Hematopoietic multipotent progenitor cell treated with erythropoietin and hydrocortisone succinate and interleukin-3 and kit ligand, for 4 days (in vitro differentiated cells): ENCODE measurements at places on chromosomes 13 and 19.

DNA sequence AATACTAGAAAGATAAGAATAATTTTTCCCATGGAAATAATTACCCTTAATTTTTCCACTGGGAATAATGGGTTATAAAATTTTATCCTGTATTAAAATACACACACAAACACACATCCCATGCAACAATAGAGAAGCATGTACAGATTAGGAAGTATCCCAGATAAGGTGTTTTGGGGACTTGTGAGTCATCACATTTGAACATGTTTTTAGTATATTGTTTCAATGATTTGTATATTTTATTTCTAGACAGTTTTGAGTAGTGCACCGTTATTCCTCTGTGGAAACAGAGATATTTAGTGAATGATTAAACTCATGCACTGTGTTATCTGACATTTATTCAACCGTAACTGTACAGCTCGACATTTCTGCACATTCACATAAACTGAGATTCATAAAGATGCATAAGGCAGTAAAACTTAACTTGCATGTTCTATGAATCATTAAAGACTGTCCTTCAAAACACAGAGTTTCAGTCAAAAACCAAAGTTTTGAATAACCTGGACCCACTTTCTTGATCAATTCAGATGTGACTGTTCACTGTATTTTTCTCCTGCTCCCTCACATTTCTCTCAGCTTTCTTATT is 30.1 kb downstream of the KLF12 start:
- no peak for DNase-seq

- DNase-seq = no peak
These were observed 361.8 kb downstream of the ZNF536 start for GRCh38 chr19:30733826-30734550.

DNA sequence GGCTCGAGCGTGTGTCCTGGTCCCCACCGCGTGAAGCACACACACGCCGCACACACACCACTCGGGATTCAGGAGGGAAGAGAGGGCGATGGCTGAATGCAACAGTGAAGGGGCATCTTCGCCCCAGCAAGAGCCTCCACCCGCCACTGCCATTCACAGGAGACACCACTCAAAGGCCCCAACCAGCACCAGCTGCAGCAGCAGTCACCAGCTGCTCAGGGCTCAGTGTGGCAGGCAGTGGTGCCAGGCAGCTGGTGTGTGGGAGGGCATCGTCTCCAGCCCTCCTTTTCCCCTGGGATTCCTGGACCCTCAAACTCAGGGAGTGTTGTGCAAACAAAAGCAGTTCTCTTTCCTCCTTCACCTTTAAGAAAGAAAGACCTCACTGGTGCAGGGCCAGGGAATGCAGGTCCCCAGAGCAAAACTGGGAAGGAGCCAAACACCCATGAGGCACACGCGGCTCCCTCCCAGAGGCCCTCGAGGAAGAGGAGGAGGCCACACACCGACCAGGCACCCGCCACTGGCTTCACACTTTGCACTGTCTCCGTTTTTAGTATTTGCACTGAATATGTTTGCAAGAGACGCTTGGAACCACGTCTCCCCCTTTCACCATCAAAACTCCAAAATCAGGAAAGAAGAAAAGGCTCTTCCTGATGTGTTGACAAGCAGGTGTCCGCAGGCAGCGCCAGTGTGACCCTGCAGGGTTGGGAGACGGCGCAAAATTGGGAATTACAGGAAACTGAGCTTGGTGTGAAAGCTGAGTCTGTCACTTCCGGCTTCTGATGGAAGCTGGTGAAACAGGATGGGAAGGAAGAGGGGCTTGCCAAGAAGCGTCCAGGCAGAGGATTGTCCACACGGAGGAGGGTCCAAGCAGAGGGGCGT is 26.4 kb upstream of the F7 start:
- DNase-seq = no peak

DNA sequence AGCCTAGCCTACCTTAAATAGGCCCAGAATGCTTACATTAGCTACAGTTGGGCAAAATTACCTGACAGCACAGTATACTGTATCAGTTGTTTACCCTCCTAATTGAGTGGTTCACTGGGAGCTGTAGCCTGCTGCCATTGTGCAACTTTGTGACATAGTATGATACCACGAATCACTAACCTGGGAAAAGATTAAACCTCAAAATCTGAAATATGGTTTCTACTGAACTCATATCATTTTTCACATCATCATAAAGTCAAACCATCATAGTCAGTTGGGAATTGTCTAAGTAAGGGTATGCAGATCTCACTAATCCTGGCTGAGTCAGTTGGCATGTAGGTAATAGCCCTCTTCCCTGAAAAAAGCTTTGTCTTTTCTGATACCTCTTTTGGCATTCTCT is 9.2 kb downstream of the PAN3 start:
- peak; percentile 33 for DNase-seq

GRCh38 chr13:91072486-91072885 is 275.0 kb upstream of the MIR17HG start:
- no peak for DNase-seq

- peak; percentile 49 for DNase-seq
These were observed 10.2 kb downstream of the OXGR1 start for GRCh38 chr13:96984051-96984508.

DNA sequence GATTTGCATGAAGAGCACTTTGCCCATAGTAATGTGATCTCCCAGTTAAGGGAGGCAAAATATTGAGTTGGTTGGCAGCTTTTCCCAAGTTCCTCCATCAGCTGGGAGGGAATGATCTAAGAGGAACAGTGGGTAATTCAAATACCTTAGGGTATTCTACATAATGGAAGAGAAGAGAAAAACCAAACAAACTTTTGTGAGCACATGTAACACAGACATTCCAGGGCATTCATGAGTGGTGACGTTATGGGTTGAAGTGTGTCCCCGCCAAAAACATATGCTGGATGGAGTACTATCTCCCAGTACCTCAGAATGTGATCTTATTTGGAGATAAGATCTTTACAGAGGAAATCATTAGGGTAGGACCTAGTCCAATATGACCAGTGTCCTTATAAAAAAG is 220.1 kb downstream of the FOXO1 start:
- DNase-seq = no peak

DNA sequence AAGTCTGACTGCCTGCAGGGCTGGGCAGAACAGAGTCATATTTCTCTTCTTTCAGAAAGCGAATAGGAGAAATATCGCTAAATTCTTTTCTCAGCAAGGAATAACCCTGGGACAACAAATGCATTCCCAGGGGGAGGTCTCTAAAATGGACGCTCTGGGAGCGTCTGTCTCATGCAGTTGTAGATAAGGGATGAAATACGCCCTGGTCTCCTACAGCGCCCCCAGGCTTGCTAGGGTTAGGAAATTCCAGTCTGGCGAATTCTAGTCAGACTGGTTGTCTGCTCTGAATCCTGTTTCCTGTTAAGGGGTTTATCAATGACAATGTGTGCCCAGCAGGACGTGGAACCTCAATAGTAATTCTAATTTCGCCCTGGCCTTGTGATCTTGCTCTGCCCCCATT is 1214.1 kb downstream of the DIAPH3 start:
- no peak for DNase-seq

DNA sequence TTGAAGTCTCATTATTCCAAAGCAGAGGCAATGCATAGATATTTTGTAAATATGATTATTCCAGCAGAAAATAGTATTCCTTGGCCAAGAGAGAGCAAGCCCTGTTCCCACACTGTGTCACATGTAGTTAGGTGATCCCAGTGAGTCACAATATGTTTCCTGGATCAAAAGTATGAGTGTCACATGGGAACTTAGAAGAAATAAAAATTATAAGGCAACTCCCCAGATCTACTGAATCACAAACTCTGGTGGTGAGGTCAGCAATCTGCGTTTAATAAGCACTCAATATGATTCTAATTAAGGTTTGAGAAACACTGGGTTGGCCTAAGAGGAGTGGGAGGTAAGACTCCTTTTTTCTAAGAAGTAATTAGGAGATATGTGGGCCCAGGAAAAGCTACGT is 1504.5 kb upstream of the PCDH20 start:
- DNase-seq = no peak

GRCh38 chr13:99467764-99468163 is 33.5 kb upstream of the TM9SF2 start:
- no peak for DNase-seq

DNA sequence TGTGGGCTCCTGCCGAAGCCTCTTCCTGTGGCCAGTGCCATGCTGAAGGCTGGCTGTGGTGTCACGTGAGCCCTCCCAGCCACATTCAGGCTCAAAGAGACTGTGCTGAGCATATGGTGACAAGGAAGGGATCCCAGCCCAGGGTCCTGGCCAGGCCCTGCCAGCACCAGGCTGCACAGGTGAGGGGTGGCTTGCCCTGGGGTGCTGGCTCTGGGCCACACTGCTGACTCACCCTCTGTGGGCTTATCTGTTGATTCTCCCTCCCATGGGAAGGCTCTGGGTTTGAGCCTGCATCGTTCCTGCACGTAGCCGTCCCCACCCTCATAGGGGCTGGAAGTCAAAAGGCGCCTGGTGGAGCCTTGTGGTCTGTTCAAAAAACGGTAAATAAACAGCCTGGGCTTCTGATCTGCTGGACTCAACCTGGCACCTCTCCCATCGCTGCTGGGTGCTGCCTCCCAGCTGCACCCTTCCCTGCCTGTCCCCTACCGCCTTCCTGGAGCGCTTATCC is 31.1 kb downstream of the DNM2 start:
- DNase-seq = peak; percentile 71

- no peak for DNase-seq
These were observed 36.1 kb downstream of the HPN start for GRCh38 chr19:35077411-35078223.

GRCh38 chr19:46840498-46840942 is 10.1 kb downstream of the AP2S1 start:
- peak; percentile 86 for DNase-seq

DNA sequence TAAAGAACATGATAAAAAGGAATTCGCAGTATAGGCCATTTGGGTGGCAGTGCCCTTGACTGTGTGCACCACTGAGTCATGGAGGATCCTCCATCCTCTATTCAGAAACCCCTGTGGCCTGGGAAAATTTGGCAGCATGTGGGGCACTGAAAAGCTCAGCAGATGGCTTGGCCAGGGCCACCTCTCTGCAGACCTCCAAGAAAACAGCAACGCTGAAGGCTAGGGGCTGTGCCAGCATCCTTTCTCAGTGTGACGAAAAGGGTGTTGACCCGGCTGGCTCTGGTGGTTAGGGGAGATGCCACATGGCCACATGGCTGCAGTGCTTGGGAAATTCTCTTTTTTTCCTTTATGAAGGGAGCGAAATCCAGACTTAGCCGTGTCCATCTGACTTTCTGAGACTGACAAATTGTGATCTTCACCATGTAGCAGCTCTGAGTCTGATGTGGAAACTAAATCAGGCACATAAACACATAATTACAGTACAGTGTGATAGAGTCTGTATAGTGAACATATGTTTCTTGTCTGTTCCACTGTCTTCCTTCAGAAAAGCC is 178.0 kb downstream of the KCTD12 start:
- no peak for DNase-seq

GRCh38 chr19:30174791-30175190 is 197.4 kb upstream of the ZNF536 start:
- DNase-seq = no peak

GRCh38 chr19:49390929-49391359 is 2.9 kb downstream of the KASH5 start:
- DNase-seq = peak; percentile 75
